ENCODE measurements at places on chromosomes 7 and 10. TPM values are rescaled to one million over a fixed set of nuclear protein-coding genes. Genes with fewer than 3 reads are reported as not detected.
A peak's percentile ranks its signal among the peaks of the same experiment; 100 is the strongest.

- no peak for DNase-seq
Measured at GRCh38 chr7:74032191-74032490, 4.2 kb downstream of the ELN start.

TMEM213 gene
- not detected for total RNA-seq

- DNase-seq = no peak
Measured at GRCh38 chr10:117096599-117097201, 41.4 kb downstream of the VAX1 start.

GRCh38 chr10:44865289-44865671 is 45.9 kb upstream of the TMEM72 start:
- no peak for DNase-seq

- DNase-seq = no peak
Measured at GRCh38 chr7:23927709-23928417, 217.8 kb downstream of the STK31 start.

DNA sequence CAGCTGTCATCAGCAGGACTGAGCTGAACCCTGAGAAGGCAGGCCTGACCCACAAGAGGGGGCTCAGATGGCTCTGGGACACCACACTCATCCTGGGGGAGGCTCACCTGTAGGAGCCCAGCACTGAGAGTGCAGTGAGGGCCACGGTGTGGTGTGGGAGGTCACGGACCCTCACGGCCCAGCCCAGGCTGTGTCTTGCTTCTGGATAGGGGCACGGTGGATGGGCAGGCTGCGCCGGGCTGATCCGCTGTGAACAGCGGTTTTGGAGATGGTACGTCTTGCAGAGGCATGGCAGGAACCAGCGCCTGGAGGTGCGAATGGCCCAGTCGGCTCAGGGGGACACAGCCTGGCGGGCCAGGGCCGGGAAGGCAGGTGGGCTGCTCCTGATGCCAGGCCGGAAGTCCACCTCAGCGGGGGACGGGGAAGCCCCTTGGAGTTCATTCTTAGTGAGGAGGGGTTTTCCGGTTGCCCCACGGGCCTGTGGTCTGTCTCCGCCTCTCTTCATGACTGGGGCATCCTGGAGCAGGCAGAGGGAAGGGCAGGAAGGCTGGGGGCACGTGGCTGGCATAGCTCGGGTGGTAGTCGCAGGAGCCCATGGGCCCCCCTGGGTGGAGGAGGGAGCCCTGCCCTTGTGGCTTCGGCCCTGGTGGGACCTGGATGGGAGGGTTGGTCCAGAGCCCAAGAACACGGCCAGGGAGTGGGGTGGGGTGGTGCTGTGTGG is 112.5 kb downstream of the UNCX start:
- no peak for DNase-seq

AZGP1 gene
- total RNA-seq = not detected

GRCh38 chr7:95688931-95689495 is 83.3 kb upstream of the DYNC1I1 start:
- no peak for DNase-seq

- DNase-seq = no peak
Measured at GRCh38 chr7:20954711-20955619, 168.3 kb upstream of the SP8 start.

DNA sequence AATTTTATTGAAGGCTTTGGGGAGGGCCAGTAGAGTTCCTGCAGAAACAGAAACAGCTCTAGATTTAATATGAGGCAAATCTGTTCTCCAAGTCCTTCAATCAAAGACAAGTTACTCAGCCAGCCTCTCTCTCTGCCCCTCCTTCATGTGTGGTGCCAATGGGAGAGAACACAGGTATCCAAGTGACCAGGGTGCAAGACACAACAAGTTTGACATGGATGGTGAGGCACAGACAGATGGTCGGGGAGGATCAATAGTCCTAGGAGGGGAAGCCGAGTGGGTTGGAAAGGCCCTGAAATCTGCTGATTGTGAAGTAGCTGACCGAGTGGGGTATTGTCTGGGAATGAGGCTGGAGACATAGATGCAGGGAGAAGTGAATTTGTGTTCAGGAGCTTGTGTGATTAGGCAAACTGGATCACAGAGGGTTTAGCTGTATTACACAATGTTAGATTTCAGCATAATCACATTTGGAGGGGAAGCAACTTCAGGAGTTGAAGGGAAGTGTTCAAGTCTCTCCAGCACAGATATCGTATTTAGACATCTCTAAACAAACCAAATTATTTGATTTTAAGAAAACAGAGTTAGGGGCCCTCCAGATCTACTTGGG is 1.5 kb downstream of the GIMAP1 start:
- DNase-seq = no peak

GRCh38 chr10:90746829-90747228 is 111.0 kb downstream of the HTR7 start:
- DNase-seq = no peak

ABCA13 gene
- not detected for total RNA-seq

GRCh38 chr10:33453081-33454025 is 118.9 kb upstream of the NRP1 start:
- no peak for DNase-seq

USP6NL gene
- 20.5 TPM for total RNA-seq

DNA sequence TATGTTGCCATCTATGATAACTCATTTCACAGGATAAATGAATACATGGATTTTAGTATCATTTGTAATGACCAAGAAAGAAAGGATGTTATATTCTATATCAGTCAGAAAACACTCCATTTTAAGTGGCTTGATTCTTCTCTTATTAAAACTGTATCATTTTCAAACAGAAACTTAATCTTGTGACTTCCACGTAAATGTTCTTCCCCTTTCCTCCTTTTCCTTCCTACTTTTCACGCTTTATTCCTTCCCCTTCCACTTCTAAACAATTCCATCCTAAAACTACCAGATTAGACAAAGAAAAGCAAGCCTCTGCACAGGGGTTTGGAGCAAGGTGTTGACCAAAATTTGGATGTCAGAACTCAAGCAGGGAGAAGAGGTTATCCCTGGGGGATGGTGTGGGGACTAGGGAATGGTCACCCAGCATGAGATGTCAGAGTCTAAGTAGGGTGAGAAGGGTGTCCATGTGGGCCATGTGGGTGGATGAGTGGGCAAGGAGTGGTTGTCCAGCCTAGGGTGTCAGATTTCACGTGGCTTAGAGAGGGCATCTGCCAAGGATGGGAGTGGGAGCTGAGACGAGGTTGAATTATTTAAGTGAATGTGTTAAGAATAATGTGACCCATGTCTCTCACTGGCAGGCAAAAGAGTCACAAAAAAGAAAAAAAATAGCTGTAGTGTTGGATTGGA is 5.0 kb upstream of the GSAP start:
- no peak for DNase-seq

GRCh38 chr7:130084037-130084875 is 13.9 kb downstream of the KLHDC10 start:
- DNase-seq = no peak

DNA sequence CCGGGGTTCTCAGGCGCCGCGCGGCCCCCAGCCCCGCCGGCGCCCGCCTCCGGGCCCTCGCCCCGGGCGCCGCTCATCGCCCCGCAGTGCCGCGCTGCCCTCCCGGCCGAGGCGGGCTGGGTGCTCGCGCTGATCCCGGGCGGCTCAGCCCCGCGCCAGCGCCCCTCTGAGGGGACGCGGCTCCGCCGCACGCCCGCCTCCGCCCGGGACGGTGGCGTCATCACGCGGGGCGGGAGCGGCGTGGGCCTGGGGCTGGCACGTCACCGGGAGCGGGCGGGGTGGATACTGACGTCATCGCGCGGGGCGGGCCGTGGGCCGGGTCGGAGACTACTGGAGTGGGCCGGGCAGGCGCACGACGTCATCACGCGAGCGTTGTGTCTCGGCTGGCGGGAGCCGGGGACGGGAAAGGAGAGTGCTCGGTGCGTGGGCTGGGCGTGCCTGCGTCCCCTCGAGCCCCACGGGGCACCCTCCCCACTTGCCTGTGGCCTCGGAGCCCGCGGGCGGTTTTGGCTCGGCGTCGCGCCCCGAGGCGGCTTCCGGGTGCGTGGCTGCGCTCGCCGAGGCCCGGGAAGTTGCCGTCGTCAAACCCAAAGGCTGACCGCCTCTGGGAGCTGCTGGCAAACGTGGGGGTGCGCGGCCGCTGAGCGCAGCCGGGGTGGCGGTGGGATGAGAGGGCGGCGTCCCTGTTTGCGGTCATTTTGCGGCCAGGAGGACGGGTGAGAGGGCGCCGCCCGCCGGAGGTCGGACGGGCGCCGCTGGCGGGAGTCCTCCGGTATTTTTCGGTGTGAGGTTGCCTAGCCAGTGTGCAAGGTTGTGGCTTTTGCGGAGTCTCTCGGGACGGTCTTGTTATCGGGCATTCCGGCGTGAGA is at the start of gene ESYT2:
Gene ESYT2, minus strand, starts transcription at position 168 of the 869 bp plus-strand sequence. Its CDS starts 91 bp downstream, at position 77.
- DNase-seq = peak; percentile 98

DNAH11 gene
- 0.75 TPM for total RNA-seq

DNA sequence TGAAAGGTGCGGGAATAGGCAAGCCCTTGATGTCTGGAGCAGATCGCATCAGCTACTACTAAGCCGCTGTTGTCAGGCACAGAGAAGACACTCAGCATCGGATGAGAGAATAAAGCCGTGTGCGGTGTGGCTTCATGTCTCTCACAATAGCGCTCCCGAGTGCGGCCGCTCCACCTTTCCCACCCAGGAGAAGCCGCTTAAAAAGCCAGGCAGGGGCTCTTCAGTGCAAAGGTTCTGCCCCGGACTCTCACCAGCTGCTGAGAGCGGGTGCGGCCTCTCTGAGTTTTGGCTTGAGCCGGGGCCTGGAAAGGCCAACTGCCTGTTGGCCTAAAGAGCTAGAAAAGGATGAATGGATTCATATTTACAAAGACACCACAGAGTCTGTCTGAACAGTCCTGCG is 600.6 kb downstream of the DNAJB6 start:
- DNase-seq = no peak

DNA sequence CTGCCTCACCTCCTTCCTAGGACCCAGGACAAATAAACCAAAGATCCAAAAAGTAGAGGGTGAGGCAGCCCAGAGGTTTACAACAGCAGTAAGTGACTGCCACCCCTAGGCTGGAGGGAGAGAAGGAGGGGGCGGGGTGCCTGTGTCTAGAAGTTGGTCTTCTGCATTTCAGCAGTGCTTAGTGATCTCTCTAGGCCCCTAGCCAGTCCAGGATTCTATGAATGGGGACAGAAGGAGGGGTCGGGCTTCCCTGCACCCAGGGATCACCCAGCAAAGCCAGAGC is 62.8 kb upstream of the KDM7A start:
- DNase-seq = no peak

DNA sequence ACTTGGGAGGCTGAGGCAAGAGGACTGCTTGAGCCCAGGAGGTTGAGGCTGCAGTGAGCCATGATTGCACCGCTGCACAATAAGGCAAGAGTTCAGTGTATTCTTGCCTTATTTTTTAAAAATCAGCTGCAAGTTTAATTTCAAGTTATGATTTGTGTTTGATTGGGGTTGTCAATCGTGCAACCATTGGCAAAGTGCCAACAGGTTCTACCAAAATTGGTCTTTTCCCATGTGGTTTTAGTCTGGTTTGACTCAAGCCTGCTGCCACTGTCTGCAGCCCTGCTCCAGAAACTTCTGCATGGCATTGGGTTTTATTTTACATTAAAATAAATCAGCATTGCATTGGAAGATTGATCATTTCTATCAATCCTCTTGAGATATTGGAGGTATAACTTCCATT is 72.7 kb downstream of the PTPRE start:
- DNase-seq = peak; percentile 41

- no peak for DNase-seq
Measured at GRCh38 chr10:127903789-127904188, 3.1 kb upstream of the PTPRE start.

GRCh38 chr10:26839966-26840627 is 20.7 kb downstream of the ABI1 start:
- no peak for DNase-seq

PTN gene
- 10.4 TPM for total RNA-seq

DNA sequence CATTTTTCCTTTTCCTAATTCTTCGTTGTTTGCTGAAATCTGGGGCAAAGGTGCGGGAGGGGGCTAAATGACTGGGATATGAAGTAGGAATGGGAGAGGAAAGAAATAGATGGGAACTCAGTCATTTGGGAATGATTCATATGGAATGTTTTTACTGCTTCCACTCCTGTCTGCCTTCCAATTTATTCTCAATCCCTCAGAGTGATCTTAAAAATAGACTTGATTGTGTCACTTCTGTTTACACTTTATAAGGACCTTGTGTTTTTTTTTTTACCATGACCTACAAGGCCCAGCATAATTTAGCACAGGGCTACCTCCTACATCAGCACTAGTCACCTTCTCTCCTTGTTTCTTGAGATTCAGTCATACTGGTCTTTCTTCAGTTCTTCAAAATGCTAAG is 97.9 kb downstream of the PTEN start:
- no peak for DNase-seq

GRCh38 chr10:46285300-46285699 is 1.5 kb upstream of the ANTXRL start:
- peak; percentile 41 for DNase-seq

DNA sequence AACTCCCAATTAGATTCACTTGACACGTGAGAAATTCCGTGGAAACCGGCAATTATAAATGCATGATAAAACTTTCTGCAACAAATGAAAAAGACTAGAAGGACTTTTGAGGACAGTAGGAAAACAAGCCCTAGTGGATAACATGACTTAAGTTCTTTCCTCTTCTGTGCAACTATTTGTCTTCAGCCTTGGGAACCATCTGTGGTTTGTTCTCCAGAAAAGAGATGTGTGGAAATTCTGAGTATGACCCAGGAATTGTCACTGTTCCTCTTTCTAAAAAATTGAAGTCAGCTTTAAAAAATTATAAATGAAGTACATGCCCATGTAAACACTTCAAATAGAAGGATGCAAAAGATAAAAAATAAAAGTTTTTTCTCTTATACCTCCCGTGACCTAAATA is 128.6 kb upstream of the SVIL start:
- no peak for DNase-seq

JCAD gene
- total RNA-seq = 82.8 TPM

POLD2 gene
- total RNA-seq = 97.0 TPM

- no peak for DNase-seq
Measured at GRCh38 chr7:69553190-69553589, 45.1 kb upstream of the AUTS2 start.

AKR1C4 gene
- not detected for total RNA-seq

GRCh38 chr10:34781711-34782110 is 33.4 kb downstream of the PARD3 start:
- DNase-seq = no peak

DNA sequence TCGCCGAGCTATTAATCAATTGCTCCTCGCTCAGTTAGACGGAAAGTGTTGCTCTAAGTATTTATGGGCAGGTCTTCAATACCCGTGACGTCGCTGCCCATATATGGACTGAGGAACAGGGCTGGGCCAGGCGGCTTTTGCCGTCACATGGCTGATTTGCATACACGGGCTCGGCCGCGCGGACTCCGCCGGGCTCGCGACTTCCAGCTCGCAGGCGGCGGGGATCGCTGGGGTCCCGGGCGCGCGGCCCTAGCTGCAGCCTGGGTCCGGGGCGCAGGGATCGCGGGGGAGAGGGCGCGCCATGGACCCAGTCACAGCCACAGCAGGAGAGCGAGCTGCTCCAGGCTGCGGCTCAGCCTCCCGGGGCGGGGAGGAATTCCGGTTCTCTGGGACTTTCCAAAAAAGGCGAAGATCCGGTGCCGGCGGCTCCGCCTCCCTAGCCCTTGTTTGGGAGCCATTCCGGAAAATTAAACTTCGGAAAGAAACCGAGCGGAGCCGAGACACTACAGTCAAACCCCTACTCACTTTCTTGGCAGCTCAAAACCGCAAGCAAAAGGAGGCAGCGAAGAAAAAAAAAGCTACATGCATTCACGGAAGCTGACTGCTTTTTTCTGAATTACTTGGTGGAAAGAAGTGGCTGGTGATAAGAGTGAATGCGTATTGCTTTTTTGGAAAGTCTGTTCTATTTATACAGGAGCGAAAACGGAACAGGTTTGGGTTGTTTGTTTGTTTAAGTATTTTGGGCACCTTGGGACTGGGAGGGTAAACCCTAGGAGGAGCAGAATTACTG is at the start of gene EGR2:
Gene EGR2, minus strand, starts transcription at position 36 of the 790 bp plus-strand sequence. CDS start 337 bp downstream, outside the sequence.
- DNase-seq = peak; percentile 98

- DNase-seq = peak; percentile 58
Measured at GRCh38 chr10:26437637-26438461, at the start of gene APBB1IP. Gene APBB1IP (plus strand): TSS chr10:26438341. CDS start chr10:26492327, 53,986 bp downstream.
